CMK (cell line): ENCODE measurements at places on chromosomes 16 and 17.

GRCh38 chr17:66655861-66656260 lies 179.1 kb upstream of the CACNG5 start:
- no peak for DNase-seq

- DNase-seq, result no peak
Measured at GRCh38 chr16:3025032-3026002, 1.5 kb downstream of the THOC6 start.

GRCh38 chr17:29124925-29125273 lies 55.3 kb downstream of the MYO18A start:
- DNase-seq, result no peak

DNA sequence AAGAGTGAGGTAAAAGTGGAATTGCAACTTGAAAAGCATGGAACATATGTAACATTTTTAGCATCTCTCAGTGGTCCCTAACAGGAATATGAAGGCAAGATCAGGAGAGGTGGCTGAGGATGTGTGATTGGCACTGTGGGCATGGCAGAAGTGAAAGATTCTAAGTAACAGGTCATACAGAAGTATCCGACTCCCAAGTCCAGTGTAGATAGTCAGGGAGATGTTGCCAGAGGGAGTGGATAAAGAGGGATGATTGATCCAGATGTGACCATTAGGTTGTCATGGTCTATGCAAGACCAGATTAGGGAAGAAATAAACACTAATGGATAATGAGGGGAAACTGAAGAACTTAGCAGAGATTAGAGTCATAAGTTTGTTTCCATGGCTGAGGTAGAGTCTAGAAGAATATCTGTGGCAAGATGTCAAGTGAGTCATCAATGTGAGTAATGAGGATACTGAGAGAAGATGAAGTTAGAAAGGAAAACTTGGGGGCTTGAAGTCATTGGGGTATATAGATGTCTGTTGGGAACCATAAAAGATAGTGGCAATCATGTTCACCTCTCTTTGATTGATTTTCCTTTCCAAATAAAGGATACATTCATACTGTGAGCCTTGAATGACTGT lies 23.9 kb upstream of the CAPNS2 start:
- DNase-seq, result no peak

- no peak for DNase-seq
Measured at GRCh38 chr16:10878328-10878643, 1.3 kb downstream of the CIITA start.

DNA sequence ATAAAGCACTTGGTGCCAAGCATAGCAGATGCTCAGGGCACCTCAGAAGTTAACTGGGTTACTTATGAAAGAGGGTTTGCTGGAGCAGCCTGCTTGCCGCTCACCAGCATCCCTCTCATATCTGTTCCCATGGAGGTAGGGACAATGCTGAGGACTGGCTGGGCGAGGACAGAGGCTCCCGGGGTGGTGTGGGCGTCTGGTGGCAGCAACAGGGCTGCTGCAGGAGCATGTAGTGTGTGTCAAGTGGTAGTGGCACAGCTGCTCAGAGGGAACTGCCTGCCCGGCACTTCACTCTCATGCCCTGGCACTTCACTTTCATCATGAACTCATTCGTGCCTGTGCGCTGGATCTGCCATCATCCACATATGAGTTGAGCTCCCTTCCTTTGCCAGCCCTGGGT lies 26.9 kb upstream of the ZNHIT3 start:
- no peak for DNase-seq

DNA sequence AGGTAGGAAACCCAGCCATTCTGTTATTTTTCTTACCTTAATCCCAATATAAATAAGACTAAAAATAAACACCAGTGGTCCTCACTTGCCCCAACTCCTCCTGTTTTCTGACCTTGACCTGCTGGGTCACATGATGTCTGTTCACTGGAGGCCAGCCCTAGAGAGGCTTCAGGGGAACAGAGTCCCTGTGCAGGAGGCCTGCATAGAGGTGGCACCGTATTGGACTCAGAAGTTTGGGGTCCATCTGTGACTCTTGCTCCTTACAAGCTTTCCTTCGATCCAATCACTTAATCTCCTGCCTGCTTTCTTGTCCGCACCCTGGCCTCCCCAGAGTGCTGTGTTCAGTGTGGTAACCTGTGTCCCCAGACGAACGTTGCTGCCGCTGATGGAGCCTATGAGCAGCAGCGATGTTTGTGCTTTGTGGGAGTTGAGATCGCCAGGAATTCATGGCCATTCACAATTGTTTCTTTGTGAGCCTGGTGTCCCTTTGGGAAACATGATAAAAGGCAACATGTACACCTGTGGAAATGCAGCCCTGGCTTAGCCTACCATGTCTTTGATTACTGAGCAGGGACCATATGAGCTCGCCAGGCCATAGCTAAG lies 4.7 kb downstream of the IGSF6 start:
- DNase-seq, result no peak
